ENCODE measurements at places on chromosomes 3 and 15. TPM values are rescaled to one million over a fixed set of nuclear protein-coding genes. Genes with fewer than 3 reads are reported as not detected.

EAF2 gene
- total RNA-seq = 15.0 TPM

CGGBP1 gene
- total RNA-seq = 75.4 TPM

ELP6 gene
- 51.4 TPM for total RNA-seq

TMEM207 gene
- total RNA-seq = not detected

DNA sequence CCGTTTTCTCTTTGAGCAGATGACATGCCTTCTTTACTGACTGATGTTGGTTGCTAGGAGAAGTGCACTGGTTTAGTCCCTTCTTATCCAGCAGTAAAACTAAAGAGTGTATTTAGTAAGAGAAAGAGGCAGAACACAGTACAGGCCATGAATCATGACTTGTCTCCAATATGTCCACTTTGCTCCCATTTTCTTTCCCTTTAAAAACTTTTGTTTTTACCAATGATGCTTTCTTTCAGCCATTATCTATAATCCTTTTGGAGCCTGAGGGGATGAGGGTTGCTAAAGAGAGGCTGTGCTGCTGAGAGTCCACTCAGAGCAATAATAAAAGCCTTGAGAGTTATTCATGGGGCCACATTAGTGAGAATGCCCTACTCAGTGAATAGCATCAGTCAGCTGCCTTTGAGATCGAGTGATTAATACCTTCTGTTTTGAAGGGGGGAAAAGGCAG, 12.2 kb downstream of the ROBO2 start:
- no peak for DNase-seq

- DNase-seq = no peak
These were observed 213.2 kb upstream of the MRPL3 start for GRCh38 chr3:131716007-131716406.

- no peak for DNase-seq
These were observed 52.0 kb downstream of the NTRK3 start for GRCh38 chr15:88204584-88204983.

- DNase-seq = no peak
These were observed 44.5 kb downstream of the NCEH1 start for GRCh38 chr3:172666181-172666872.

All from activated naive CD8-positive, alpha-beta T cell treated with anti-CD3 and anti-CD28 coated beads for 36 hours (primary cell).